NCI-H1694 treated with DMSO at 0.1 percent for 48 hours (cell line): ENCODE measurements at places on chromosomes 1 and 21.
A peak's percentile ranks its signal among the peaks of the same experiment; 100 is the strongest.

DNA sequence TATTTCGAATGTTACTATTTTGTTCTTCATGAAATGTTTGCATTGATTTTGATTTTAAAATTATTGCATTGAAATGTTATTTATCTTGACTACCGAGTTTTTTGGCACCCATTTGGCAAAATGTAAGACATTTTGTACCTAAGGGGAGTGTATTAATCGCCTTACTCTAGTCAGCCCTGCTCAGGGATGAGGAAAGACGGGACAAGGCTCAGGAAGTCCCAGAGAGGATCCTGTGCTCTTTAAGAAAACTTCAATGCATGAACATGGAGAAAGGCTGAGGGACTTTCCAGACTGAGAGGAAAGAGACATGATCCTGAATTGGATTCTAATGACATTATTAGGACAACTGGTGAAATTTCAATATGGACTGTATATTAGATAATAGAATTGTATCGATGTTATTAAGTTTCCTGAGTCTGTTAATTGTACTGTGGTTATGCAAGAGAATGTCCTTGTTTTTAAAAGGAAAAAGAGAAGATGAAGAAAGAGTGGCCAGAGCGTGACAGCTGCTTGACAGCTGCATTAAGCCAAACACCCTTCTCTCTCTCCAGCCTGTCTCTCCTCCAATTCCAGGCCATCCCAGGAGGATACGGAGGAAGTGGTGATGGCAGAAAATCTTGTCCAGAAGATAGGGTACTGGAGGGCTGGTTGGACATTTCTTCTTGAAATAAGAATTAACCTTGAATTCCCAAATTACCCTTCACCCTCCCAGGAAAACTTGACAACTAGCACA is 66.0 kb downstream of the PLEKHA6 start:
- no peak for DNase-seq

GRCh38 chr1:118716775-118717174 is 271.4 kb downstream of the TBX15 start:
- no peak for DNase-seq

- DNase-seq: no peak
These were observed 10.0 kb upstream of the LRRC8D start for GRCh38 chr1:89810880-89811279.

DNA sequence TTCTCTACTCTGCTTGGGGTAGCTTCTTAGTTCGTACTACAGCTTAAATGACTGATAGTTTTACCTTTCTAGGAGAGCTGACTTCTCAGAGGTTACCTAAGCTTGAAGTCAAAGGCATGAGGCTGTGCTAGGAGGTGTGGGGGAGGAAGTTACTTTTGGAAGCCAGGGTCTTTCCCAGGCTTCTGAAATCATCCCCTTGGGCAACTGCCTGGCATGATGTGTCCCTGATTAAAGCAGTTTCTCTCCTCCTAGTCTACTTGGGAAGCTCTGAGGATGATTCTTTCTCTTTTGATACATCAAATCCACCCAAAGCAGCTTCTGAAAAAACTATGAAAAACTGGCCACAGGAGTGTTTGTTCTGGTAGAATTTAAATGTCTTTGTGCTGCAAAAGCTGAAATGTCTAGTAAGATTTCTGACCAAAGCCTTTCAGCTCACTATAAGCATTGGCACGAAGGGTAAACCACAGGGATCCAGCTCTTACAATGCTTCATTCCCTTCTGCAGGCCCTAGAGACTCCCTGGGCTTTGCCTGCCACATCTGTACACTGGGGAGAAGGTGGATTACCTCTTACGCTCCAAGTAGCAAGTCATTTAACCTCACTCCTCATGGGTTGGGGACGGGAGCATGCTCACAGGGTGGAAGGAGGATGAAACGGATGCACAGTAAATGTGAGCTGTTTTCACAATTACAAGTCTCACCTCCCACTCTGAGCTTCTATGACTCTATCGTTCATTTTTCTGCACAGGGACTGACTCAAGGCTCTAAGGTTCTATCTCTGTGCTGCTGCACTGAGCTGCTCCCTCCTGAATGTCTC is 59.6 kb downstream of the RUNX1 start:
- no peak for DNase-seq

GRCh38 chr1:192476802-192477298 is 98.7 kb upstream of the RGS1 start:
- DNase-seq: no peak

DNA sequence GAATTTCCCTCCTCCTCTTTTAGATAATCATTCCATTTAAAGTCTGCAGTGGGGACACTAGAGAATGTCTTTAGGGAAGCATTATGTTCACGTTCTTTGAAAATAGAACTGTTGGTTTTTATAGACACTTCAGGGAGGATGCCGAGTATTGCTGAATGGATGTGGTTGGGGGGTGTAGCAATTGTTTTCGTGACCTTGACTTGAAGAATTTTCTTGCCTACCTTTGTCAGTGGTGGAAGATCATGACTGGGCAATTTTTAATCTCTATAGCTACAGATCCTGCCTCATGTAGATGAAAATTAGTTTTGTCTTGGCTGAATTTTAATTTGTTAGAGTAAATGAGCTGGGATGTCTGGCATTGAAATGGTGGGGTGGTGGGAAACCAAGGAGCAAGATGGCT is 3.8 kb downstream of the SMG7 start:
- DNase-seq: no peak

DNA sequence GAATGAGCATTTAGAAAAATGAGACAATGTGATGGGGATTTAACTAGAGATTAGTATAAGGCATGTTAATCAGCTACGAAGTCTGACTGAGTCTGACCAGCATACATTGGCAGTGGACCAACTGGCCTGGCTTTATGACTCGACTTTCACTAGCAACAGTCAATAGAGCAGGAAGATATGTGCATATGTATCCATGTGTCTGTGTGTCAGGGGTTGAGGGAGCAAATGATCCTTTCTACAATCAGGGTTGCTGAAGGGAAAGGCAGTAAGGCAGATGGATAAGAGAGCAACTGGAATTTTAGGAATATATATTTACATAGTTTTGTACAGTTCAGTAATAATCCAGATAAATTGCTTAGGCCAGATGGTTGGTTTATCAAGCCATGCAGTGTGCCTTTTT is 645.6 kb downstream of the PLA2G4A start:
- peak; percentile 73 for DNase-seq

- DNase-seq: no peak
These were observed 136.7 kb downstream of the MATN1 start for GRCh38 chr1:30586671-30587070.

- DNase-seq: no peak
These were observed 615.4 kb downstream of the AGBL4 start for GRCh38 chr1:49408346-49408745.

DNA sequence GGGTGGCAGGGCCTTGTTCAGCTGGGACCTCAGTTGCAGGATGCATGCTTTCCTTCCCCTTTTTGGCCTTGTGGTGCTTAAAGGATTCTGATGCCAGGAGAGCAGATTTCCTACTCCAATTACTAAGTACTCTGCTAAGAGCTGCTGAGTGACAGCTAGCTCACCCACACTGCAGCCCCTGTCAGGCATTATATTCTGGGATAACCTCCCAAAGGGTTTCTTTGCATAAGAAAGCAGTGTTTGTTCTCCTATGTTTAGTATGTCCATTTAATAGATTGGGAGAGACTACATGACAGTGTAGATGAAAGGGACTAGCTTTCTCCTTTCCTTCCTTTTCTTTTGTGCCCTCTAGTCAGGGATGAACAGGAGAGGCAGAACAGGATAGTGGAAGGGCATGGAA is 100.7 kb downstream of the FAM78B start:
- DNase-seq: no peak

GRCh38 chr1:13732971-13733667 is 33.1 kb downstream of the PRDM2 start:
- no peak for DNase-seq

DNA sequence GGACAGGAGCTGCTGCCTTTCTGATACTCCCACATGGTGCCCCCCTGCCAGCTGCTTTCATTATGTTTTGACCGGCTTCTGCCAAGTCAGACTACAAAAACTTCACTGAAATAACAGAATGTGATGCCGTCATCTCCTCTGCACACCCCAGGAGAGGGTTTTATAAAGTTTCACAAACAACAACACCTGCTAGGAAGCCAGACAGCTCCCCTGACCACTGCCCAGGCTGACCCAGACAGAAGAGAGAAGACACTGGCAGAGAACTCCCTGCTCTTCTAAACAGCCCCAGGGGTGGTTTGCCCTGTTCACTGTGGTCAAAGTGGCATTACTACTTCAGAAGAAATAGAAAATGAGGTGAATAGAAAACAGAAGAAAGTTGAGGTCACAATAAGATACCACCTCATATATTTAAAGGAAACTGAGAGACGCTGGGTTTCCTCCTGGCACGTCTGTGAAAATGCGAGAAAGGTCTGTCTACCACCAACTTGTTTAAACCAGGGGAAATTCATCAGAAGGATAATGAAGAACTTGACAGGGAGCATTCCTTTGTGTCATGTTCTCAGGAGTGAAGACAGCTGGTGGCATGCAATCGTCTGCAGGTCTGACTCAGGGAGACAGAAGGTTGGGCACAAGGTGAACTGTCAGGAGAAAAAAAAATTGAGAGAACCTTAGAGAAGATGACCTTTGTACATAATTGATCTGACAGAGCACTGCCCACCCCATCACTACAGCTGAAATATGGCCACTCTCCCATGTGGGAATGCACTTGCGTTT is 119.0 kb upstream of the NFIA start:
- DNase-seq: no peak

DNA sequence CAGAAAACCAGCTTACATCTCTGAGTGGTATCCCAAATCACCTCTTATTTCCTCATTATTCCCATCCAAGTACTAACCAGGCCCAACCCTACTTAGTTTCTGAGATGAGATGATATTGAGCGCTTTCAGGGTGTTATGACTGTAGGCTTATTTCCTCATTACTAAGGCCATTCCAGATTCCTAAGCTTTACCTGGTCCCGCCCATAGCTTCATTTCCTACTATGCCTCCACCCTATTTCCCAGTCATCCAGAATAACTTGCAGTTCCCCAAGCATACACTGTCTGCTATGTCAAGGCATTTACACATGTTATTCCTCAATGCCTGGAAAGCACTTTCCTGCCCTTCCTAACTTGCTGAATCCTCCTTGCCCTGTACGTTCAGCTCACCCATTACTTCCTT is 79.3 kb upstream of the SPAG17 start:
- no peak for DNase-seq

GRCh38 chr1:211783266-211783665 is 47.3 kb downstream of the LPGAT1 start:
- DNase-seq: no peak

GRCh38 chr1:216055004-216055403 is 368.2 kb downstream of the USH2A start:
- no peak for DNase-seq
